Daoy (cell line): ENCODE measurements at places on chromosomes 1 and 21. TPM values are rescaled to one million over a fixed set of nuclear protein-coding genes. Genes with fewer than 3 reads are reported as not detected.

DNA sequence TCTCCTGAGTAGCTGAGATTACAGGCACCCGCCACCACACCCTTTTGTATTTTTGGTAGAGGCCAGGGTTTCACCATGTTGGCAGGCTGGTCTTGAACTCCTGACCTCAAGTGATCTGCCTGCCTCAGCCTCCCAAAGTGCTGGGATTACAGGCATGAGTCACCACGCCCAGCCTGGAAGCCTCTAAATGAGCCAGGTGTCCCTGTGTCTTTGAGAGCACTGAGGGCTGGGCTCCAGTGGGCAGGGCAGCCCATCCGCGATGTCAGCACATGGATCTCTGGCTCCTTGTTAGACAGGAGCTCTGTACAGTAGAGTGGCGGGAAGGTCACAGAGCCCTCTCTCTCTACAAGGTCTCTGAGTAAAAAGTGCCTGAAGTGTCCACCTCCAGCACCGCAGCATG is 124.3 kb downstream of the PGBD5 start:
- no peak for DNase-seq

The CD101 gene
- total RNA-seq, result 9.3 and 11.0 TPM in 2 replicates

DNA sequence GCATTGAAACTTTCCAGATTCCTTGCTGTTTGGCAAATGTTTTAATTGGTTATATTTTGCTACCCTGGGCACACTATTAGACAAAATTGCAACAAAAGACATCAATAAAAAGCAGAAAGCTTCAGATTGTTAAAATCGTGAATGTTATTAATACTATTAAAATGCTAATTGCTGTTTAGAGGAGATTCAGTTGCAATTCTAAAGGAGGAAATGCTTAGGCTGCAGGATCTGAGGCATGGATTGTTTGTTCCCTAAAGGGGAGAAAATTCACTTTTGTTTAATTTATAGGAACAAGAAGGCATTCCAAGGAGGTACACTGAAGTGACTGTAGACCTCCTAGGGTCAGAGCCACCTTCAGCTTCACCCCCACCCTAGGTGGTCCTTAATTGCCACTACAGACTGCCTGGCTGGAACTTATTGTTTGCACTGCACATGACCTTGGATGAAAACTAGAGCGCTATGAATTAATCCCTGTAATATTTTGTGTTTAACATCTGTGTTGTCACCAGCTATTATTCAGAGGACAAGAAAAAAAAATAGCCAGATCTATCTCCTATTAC is 1266.9 kb upstream of the ADGRL2 start:
- no peak for DNase-seq

DNA sequence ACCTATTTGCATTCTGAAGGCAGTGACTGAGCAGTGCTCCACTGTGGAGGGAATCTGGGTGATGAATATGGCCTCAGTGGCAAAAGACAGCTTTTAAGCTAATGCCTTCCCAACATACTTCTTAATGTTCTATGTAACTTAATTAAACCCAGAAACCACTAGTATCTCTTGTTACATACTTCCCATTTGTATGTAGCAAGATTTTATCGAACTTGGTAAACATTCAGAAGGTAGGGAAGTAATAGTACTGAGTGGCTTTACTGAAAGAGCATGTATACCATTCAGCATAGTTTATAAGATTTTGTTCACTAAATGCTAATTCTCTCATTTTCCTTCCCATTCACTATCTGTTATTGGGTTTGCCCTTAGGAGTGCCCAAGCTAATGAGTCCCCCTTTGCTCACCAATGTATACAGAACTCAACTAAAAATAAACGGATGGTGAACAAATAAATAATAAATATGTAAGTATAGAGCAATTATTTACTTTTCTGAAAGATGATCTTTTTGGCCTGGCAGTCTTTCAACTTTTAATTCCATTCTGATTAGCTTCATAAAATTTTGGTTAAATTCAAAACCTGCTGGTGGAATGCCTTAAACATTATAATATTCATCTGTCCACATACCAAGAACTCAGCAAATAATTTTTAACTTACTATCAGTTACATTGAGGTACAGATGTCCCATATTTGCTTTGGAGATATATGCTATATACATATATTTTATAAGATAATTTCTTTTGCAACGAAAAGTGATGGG is 204.4 kb downstream of the APP start:
- DNase-seq, result no peak

DNA sequence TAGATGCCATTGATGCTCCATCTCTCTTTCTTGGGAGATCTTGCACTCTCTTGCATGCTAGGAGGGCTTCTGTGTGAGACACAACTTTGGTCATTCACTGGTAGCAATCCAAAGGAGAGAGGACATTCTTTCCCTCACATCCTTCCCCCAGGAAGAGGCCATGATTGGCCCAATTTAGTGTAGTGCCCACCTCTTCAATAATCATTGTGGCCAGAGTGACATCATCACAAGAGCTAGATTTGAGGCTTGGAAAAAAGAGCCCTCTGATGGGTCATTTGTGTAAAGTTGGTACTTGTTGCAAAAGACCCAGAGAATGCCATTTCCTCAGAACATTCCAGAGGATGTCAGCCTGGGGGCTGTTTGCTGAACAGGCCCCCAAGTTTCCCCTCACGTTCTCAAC is 30.2 kb downstream of the S100A6 start:
- no peak for DNase-seq

- DNase-seq, result no peak
These were observed 9.5 kb downstream of the RUNX3 start for GRCh38 chr1:24920533-24920925.

The SLAMF7 gene
- 0.03 and 0.91 TPM in 2 replicates for total RNA-seq
